ENCODE measurements at places on chromosomes 2 and 18.

DNA sequence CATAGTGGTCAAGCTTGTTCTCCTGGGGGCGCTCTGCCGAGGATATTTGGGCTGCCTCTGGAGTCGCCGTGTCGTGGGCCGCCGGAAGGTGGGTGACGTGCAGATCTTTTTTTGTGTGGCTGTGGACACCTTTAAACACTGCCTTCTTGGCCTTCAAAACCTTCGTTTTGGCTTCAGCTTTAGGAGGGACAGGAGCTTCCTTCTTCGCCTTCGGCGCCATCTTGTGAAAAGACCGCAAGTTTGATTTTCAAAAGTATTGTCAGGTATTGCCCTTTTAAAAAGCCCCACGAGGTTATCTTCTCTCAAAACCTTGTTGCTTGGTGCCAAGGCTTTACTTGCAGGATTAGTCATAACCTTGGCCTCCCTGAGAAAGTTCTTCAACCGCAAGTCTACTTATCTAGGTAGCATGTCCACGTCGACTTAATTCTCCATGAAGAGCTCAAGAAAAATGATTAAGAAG, 20.8 kb downstream of the LAMA3 start:
- ATAC-seq: peak; percentile 69

- no peak for ATAC-seq
Measured at GRCh38 chr18:54117853-54118773, 106.4 kb downstream of the MBD2 start.

GRCh38 chr18:13889671-13890070, 25.7 kb downstream of the MC2R start:
- no peak for ATAC-seq

- peak; percentile 37 for ATAC-seq
Measured at GRCh38 chr18:79918615-79919011, 32.8 kb downstream of the SLC66A2 start.

- ATAC-seq: no peak
Measured at GRCh38 chr18:15165048-15165447, 417.1 kb downstream of the ANKRD30B start.

DNA sequence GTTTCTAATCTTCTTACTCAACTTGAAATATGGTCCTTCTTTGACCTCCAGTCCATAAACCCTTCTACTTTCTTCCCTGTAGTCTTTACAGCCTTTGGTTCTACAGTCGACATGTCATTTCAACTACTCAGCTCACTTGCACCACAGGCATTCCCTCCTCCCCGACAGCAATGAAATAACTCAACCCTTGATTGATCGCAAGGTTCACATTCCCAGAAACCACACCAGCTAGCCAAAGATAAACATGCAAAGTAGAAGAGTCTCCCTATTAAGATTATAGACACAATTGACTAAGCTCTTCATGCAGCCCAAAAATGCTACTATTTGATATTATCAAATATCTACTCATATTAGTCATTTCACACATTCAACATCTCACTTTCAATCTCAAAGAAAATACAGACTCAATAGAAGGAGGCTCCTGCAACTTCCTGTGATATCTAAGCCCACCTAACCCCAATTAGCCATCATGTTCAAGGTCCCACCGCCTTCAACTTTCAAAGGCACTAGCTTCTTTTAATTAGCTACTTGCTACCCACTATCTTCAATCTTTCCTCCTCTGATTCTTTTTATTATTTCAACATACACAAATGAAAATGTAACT, 50.8 kb downstream of the RTTN start:
- ATAC-seq: no peak

DNA sequence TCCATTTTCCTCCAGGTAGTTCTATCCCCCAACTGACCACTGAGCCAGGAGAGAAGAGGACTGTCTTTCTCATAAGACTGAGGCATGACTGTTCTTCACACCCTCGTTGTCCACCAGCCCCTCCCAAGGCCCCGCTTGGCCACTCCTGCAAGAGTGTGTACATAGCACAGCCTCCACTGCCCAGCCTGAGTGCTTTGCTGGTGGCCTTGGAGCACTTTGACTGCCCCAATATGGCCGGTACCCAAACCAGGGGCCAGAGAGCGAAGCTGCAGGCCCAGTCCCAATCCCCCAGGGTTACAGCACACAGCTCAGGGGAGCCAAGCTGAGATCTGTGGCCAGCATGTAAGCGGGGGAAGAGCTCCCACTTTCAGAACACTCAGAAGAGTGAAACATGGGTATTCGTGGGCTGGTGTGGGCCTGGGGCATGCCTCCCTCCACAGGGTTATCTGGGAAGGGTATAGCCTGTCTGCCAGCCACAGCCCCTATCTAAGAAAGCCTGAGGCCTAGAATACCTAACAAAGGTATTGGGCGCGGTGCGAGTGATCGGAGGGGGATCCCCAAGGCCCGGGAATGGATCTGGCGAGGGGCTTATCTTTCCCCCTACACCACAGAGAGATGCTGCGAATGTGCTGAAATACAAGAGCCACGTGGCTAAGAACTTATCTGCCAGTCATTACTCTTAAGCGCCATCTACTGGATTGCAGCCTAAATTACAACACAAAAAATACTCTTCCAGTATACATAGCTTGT, 163.8 kb downstream of the WDPCP start:
- ATAC-seq: peak; percentile 45

DNA sequence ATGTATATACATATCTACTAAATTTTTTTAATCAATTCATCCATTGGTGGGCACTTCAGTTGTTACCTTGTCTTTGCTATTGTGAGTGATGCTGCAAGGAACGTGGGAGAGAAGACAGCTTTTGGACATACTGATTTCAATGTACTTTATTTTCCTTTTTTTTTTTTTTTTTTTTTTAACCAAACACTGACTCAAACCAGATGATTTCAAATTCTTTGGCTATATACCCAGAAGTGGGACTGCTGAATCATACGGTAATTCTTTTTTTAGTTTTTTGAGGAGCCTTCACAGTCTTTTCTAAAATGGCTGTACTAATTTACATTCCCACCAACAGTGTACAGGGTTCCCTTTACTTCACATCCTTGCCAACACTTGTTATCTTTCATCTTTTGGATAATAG, 204.7 kb downstream of the INSIG2 start:
- ATAC-seq: no peak

DNA sequence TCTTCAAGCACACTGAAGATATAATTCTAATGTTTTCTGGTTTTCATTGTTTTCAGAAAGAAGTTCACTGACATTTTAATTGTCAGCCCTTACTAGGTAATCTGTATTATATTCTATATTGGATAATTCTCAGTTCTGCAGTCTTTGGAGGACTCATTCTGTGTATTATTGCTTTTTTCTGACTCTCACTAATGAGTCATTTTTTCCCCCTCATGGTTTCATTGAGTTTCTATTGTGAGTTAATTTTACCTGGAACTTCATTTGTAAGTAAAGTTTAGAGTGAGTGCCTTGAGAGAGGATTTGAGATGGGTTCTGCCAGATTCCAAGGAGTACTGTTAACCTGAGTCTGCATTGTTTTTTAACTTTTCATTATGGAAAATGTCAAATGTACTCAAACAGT, 90.4 kb upstream of the LYPD1 start:
- no peak for ATAC-seq

DNA sequence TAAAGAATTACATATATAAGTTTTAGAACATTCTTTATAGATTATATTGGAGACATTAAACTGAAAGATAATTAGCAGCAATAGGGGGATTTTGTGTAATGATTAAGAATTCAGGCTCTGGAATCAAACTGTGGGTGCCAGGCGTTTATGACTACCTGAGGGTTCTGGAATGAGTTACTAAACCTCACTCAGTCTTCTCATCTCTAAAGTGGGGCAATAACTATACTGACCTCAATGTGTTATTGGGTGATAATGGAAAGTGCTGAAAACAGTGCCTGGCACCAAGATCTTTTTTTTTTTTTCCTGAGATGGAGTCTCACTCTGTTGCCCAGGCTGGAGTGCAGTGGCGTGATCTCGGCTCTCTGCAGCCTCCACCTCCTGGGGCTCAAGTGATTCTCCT, 7.2 kb downstream of the SERPINB8 start:
- ATAC-seq: no peak

DNA sequence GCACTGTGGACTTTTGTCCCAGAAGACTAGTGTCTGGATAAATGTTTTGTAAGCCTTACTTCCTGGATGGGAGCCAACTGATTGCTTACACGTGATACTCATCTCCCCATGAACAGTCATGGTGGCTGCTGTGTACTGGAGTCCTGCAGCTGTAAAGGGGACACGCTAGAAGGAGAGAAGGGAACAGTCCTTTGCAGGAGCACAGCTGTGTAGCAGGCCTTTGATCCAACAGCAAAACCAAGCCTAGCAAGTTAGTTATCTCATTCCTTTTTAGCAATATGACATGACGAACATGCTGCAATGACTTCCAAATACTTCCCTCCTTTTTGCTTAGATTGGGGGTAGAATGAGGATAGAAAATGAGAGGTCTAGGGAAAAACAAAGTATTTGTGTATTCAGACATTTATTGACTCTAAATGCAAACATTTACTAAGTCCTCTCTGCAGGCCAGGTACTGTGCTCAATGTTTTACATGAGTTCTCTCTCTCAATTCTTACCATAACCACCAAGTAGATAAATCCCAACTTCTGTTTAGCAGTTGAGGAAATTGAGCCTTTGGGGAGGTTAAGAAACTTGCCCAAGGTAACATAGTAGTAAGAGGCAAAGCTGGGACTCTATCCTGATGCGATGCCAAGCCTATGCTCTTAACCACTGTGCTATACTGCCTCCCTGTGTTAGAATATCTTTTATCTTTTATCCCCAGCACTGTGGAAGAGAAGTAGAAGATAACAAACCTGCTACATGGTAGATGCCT, 55.4 kb upstream of the CD28 start:
- ATAC-seq: peak; percentile 92

DNA sequence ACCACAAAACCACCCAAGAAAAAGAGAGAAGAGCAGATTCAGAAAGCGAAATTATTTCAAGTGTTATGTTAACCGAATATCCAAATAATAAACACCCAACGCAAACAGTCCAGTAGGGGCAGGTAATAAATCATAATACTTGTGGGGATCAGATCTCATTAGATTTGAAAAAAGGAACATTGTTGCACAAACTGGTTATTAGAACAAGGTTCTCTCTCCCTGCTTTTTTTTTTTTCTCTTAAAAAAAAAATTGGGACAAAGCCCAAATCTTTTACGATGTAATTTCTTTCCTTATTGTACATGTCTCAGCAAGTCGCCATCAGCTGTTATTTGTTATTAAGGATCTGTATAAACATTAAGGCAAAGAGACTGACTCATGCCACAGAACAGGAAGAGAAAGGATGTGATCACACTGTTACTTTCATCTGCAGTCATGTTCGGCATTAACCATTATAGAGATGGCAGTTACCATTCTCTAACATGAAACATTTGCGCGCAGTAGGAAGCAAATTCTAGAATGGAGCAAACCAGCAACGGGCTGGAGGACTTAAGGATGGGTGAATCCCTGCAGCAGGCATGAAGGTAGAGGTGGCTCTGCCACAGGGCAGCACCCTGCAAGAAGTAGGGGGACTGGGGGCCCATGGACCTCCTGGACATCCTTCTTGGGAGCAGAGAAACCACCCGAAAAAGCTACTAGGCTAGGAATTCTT, 42.0 kb downstream of the EPHA4 start:
- peak; percentile 94 for ATAC-seq

DNA sequence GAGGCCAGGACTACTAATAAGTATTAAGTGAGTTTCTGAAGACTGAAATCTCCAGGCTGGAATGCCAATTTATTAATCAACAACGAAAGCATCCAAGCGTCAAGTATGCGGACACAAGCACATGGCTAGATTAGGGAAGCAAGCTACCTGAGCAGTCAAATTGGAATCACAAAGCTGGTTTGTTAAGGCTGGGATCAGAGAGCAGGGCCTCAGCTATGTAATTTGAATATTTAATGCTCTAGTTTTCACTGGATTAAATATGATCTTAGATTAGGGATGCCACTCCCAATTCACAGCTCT, 5.7 kb downstream of the CCL20 start:
- ATAC-seq: no peak

DNA sequence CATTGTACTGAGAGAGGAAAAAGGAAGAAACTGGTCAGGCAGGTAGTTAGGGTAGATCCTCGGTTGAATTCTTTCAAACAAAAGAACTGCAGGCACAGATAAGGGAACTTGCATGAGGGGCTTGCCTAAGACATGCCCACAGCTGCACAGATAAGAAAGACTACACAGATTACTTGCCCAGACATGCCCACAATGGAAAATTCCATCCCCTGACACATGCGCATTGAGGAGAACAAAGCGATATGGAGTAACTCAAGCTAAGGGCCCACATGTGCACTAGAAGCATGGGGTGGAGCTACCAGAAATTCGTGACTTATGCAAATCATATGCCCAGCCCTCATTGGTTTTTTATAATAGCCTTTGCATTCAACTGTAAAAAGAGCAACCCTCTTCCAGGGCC, 181.3 kb upstream of the ZNF521 start:
- no peak for ATAC-seq

DNA sequence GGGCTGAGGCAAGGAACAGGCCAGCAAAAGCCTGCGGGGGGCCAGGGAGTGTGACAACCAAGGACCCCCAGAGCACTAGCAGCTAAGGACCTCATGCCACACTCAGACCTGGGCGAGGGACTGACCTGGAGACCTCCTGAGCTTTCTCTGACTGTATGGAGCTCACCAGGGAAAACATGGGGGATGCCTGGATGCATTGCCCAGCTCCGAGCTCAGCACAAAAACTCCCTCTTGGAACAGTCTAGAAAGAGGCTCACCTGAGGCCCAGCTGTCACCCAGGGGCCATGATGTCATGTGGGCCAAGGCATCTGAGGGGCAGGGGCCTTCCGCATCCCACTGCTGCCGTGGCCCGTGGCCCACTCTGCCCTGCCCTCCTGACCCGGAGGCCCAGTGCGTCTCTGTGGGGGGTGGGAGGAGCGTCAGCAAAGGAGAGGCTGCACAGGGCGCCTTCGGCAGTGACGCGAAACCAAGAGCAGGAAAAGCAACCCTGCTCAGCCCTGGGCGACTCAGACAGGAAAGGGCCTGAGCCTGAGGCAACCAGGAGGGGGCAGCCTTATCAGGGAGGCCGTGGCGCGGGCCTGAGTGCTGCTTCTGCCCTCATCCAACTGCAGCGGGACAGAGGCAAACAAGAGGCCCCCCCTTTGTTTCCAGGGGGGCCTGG, 57.3 kb upstream of the ALPP start:
- no peak for ATAC-seq

DNA sequence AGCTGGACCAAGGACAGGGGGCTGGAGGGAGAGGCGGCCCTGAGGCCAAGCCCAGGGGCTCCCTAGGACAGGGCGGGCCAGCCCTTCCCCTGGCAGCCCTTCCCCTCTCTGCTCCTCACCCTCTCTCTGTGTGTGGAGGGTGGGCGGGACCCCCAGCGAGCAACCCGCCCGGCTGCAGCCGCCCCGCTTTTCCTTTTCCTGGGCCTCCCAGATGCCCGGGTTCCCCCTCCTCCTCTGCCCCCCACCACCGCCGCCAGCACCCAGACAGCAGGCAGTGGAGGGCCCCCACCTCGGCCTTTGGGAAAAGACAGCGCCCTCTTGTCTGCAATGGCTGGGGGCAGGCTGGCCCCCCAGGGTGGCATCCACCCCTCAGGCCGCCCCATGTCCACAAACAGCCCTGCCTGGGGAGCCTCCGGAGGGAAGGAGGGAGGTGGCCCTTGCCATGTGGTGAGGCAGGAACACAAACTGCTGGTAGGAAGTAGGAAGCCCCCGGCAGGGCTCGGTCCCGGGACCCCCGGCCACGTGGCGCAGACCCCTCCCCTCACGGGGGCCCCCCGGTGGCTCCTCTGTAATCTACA, 135.1 kb upstream of the CTDP1 start:
- no peak for ATAC-seq

All from esophagus mucosa (tissue), 1 donor.